Cerebellar nuclear complex (tissue), 1 donor: ENCODE measurements at places on chromosomes 4 and X.

DNA sequence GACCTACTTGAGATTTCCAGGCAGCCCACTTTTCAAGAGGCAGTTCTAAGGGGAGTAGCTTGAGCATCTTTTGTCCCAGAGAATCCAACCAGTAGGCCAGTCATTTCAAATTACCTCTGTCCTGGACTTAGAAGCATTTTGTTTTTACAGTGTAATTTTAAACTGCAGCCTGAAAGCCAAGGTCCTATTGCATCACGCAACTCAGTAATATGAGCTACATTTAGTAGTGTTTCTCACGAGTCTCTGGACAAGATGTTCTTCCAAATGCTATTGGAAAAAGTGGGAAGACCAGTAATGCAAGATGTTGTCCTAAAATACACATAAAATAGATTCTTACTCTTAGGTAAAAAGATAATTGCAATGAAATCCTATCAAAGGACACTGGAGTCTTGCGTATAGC is 182.5 kb upstream of the ARX start:
- no peak for DNase-seq

DNA sequence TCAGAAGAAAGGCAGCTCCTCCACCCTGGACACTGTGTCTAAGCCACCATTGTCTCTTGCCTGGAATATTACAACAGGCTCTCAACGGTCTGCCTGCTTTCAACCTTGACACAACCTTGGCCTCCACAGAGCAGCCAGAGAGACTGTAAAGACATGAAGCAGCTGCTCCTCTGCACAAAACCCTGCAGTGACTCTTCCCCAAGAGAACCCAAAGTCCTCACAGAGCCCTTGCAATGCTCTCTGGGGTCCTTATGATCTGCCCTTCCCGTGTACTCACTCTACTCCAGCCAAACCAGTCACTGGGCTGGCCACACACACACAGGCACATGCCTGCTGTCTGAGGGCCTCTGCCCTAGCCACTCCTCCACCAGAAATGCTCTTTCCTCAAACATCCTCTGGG is 75.9 kb upstream of the CPEB2 start:
- DNase-seq: no peak

DNA sequence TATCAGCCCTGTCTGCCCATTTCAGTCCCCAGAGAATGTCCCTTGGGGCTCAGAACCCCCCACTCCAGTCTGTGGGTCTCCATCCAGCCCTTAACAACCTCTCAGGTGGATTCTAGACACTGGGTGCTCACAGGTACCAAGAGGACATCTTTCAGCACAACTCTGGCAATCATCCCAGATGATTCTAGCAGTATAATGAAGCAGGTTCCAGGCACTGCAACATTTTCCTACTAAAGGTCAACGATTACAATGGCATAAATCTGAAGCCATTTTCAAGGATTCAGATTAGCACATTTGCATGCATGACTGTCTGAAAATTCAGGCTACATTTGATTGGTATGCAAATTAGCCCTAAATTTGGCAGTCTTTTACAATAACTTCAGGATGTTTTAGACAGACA is 10.0 kb downstream of the SLC2A9 start:
- DNase-seq: no peak

DNA sequence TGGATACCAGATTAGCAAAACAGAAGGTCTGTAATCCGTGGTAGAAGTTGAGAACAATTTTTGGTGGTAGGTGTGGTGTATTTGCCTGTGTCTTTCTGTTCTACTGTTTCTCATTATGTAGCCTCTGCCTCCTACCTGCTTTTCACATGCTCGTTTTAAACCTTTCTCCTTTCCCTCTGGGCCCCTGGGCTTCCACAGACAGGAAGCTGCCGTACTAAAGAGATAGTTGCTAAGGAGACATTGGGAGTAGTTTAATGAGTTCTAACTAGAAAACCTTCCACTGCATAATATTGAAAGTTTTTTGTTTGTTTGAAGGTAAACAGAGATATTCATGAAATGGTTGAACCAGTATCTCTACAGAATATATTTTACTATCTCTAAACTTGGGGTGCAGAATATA is 107.8 kb downstream of the STOX2 start:
- DNase-seq: no peak

- DNase-seq: no peak
Observed at GRCh38 chr4:184536881-184537248, 62.5 kb upstream of the IRF2 start.

- no peak for DNase-seq
Observed at GRCh38 chr4:185721190-185722028, 90.6 kb downstream of the SORBS2 start.

- DNase-seq: no peak
Observed at GRCh38 chr4:14592950-14593349, 409.3 kb upstream of the CPEB2 start.

GRCh38 chr4:54063737-54064316 is 578 bp downstream of the CHIC2 start:
- no peak for DNase-seq

- DNase-seq: no peak
Observed at GRCh38 chr4:121168446-121169281, 4.5 kb upstream of the TNIP3 start.

- DNase-seq: no peak
Observed at GRCh38 chr4:101283434-101283833, 63.9 kb downstream of the PPP3CA start.

- DNase-seq: no peak
Observed at GRCh38 chr4:3199653-3200422, 49.1 kb upstream of the MSANTD1 start.

DNA sequence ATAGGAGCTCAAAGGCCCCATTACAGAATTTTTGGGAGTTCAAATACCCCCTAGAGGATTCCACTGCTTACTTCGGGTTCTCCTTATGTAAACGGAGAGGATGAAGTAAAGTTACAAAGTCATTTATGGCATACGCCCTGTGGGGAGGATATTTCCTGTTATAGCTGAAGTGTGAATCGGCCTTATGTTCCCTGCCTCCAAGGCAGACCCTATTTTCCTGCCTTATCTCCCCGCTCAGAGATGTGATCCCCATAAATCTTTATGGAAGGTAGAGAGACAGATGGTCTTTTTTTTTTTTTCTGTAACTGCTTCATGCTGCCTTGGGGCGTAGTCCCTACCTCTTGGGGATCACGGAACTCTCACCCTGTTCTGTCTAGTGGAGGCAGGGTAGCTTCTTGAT is 56.0 kb upstream of the DHX15 start:
- DNase-seq: no peak

DNA sequence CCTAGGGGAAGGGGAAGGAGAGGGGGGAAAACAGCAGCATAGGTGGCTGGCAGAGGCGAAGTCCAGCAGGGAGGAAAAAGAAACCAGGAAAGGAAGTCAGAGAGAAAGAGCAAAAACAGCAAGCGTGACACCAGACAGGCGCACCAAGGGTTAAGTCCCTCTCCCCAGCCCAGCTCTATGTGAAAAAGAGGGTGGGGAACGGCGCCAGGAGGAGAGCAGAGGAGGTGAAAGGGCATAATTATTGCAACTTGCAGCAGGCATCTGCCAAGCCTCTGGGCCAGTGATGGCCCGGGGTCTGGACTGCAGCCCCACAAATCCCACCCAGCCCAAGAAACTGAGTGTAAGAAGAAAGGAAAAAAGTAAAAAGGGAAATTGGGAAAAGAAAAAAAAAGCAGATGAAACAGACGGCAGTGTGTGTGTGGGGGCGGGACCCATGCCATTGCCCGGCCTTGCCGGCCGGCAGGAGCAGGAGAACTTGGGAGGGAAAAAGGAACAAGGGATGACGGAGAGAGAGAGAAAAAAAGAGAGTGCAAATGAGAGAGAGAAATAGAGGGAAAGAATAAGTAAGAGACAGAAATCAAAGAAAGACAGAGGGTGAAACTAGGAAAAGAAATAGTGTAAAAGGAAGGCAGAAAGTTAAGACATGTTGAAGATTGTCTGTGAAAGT is 14.1 kb upstream of the RHOXF2 start:
- DNase-seq: no peak

DNA sequence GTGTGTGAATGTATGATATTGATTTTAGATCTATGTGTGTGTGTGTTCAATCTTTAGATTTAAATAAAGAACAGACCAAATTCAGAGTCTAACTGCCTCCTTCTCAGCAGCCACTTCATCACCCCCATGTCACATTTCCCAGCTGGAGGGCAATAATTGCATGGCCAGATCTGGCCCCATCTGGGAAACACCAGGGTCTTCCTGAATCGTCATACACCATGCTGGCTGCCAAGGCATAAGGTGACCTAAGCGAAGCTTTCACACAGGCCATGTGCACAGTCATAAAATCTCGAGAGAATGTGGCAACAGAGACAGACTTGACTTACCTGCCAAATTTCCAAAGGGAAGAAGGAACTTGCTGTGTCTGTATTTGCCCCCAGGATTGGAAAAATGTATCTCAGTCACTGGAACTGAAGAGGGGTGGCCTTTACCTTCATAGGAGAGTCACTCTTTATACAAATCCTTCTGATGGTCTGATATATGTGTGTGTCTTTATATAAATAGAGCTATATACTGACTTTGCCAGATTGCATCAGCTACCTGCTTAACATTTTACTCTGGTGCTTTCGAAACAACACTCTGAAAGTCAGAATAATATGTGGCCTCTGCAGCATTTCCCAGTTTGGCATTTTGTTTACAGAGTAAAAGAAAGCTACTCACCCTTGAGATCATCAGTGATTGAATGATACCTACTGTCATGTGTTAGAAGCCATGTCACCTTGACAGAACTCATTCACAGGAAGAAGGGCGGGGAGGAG is at the start of gene PLAC1:
Gene PLAC1, minus strand, starts transcription at position 470 of the 758 bp plus-strand sequence. CDS start 91,789 bp downstream, outside the sequence.
- DNase-seq: no peak

GRCh38 chrX:7996414-7996813 is 69.2 kb upstream of the PNPLA4 start:
- no peak for DNase-seq

DNA sequence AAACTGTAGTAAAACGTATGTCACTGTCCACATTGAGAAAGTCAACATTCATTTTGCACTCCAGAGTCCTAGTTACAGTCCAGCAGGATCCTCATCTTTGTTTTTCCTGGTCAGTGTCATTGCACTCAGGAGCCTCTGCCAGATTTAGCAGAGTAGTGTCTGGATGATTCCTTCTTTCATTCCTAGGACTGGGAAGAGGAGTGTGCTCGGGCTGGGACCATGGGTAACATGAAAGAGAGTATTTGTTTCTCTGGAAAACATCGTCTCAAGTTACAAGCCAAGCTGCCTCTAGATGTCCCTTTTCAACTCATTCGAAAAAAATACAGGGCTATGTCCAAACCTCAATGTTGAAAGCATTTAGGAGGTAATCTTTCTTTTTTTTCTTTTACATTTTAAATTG is 69.9 kb upstream of the TNIP3 start:
- DNase-seq: no peak

DNA sequence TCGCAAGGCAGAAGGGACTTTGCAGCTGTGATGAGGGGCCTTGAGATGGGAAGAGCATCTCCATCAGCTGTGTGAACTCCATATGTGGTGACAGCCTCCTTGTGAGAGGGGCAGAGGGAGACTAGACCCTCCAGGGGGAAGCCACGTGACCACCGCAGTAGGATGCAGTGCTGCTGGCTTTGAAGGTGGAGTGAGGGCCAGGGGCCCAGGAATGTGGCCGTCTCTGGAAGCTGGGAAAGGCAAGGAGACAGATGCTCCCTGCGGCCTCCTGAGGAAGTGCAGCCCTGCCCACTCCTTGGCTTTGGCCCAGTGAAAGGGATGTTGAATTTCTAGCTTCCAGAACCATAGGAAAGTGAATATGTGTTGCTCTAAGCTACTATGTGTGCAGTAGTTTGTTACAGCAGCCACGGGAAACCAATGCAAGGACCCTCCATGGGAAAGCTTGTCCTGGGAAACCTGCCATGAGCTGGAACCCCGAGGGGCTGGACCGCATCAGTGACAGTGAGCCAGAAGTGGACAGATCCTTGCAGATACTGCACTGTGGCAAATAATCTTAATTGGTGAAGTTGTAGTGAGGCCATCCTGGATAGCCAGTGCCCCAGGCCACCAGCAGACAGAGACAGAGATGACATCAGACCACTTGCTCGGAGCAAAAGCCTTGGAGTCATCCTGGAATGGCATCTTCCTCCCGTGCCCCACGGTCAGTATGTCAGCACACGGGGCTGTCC is 35.4 kb upstream of the SORCS2 start:
- no peak for DNase-seq

- DNase-seq: no peak
Observed at GRCh38 chrX:5236096-5236495, 992.6 kb downstream of the NLGN4X start.

DNA sequence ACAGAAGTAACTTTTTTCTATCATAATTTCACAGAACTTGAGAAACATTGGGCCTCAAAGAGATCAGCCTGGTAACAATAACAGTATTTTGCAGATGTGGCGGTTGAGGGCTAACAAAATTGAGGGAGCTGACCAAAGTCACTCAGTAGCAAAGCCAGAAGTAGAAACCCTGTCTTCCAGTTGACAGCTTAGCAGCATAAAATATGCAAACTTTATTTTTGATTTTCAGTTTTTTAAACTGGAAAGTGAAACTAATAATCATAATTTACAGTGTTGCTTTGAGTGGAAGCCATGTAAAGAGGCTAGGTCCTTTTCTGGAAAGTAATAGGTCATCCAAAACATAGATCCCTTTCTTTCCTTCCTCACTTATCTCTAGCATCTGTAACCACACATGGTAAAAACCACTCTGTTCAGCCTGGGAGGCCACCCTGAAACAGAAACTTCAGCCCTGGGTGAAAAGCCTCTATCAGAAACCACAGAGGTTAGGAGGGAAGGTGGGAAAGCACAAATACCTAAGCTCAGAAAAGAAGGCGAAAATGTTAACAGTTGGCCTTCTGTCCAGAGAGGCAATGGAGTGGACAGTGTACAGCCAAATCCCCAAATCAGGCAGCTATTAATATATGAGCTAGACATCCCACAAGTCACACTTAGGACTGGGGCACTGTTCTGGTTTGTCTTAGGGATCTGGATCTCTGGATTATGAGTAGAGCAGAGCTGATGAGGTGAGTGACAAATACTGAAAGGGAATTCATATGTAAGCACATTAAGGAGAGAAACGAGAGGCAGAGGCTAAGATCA is 61.1 kb upstream of the ARSJ start:
- peak; percentile 7 for DNase-seq

- no peak for DNase-seq
Observed at GRCh38 chr4:92969650-92970379, 666.0 kb downstream of the GRID2 start.

DNA sequence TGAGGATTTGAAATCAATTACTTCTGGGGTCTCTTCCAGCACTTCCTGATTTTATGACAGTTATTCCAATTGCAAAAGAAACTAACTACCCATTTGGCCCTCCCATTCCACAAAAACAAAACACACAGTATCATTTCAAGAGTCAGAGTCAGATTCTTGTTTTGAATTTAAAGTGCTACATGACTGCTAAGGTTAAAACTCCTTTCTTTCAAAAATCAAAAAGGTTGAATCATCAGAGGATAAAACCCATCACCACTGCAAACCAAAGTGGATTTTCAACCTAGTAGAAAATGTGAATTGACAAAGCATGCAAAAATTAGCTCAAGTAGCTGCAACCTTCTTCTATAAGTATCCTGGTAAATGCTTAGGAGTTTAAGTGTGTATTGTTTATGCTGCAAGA is 67.4 kb downstream of the DHX15 start:
- DNase-seq: no peak

DNA sequence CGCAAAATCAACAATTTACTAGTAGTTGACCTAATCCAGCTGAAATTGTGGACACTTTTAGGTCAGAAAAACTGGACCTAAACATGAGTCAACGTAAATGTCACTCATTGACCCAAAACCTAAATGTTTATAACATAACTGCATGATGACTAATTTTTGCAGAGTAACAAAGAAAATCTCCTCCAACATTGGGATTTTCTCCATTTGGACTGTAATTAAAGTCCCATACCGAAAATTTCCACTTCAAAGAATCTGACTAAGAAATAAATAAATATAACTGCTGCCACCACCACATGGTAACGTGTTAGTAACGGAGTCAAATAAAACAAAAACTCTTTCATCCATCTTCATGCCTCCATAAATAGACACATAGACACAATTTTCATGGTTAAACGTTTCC is 1.9 kb downstream of the ADGRA3 start:
- DNase-seq: no peak
